ENCODE measurements at places on chromosomes 13 and 19. TPM values are rescaled to one million over a fixed set of nuclear protein-coding genes. Genes with fewer than 3 reads are reported as not detected.

Gene KCNC3
- total RNA-seq: not detected

Gene FFAR3
- not detected for total RNA-seq

Gene ANKLE1
- 0.76 TPM for total RNA-seq

Gene CD70
- total RNA-seq: 0.46 TPM

Gene IZUMO2
- not detected for total RNA-seq

Gene CPB2
- not detected for total RNA-seq

Gene CERS4
- 7.3 TPM for total RNA-seq
